Astrocyte of the spinal cord (primary cell): ENCODE measurements at places on chromosomes 12 and 14.

DNA sequence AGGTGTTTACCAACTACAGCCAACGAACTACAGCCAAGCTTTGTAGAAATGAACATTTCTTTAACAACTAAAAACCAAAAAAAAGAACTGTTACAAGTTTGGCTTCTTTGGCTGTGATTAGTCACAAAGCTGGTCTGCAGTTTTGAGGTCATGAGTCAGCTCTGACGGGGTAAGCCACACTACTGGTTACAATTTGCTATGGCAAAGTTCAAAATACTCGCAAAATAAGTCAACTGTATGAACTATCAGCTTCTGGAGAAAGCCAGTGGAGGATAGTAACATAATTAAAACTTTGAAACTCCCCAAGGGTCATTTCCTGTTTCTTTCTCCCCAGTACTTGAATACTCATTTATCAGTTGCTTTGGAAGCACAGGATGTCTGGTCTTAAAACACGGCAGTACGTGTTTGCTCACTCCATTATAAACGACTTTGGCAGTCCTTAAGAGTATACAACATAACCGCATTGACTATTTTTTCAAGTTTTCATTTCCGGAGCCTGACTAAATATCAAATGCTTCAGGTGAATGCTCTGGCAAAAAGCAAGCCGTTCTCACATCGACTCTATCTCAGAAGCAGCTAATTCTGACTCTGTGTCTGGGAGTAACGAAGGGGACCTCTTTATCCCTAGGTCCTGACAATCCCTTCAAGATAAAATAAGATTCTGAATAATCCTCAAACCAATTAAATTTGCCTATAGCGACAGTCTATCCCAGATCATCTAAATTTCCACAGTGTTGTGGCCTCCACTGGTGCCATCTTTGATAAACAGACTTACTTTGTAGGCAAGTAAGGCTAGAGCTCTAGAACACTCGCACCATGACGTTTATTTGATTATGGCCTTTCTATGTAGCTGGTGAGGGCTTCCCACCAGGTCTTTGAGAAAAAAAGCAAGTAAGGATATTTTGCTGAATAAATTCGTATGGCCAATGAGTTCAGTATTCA is 10.6 kb downstream of the PHLDA1 start:
- DNase-seq = peak; percentile 99

GRCh38 chr12:69896653-69897381 is 71.8 kb downstream of the MYRFL start:
- DNase-seq = peak; percentile 47

DNA sequence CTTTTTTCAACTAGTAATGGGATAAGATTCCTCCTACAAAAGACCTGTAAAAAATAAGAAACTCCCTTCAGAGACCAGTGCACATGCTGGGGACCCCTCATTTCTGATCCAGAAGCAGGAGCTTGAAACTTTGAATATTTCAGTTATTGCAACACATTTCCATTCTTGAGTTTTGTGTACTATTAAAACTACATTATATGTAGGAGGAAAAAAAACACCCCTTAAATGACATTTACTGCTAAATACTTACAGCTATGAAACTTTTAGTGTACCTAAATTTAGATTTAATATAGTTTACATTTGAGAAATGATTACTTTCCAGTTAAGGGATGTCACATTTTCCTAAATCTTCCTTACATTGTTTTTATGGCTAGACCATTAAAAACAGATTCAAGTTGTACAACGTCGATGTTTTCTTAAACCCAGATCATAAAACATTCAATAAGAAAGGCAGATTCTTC is 4.1 kb downstream of the LRIG3 start:
- DNase-seq = no peak

DNA sequence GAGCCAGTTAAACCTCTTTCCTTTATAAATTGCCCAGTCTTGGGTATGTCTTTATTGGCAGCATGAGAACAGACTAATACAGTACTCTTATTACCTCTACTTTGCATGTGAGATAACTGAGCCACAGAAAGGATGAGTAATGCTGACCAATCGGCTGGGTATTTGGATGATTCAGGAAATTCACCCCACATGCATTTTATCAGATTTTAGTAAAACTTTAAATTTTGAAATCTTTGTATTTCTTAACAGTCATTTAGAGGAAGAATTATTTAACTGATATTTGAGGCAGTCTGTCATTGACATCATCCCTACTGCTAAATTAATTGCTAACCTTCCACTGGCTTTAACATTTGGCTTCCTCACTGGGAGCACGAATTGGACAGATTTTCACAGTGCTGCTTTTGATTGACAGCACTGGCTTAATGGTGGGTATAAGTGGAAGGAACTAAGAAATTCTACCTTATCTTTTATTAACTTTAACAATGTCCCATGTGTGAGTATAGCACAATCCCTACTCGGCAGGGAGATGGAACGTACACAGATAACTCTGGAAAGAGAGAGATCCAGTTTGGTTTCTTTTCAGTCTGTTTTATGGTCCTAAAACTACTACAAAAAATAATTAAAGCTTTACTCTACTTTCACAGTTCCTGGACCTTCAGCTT is 261.0 kb downstream of the DACT1 start:
- DNase-seq = peak; percentile 92

GRCh38 chr12:127257366-127257935 is 1009.5 kb upstream of the TMEM132C start:
- peak; percentile 39 for DNase-seq

GRCh38 chr12:121626853-121627640 is 717 bp downstream of the ORAI1 start:
- DNase-seq = peak; percentile 76

DNA sequence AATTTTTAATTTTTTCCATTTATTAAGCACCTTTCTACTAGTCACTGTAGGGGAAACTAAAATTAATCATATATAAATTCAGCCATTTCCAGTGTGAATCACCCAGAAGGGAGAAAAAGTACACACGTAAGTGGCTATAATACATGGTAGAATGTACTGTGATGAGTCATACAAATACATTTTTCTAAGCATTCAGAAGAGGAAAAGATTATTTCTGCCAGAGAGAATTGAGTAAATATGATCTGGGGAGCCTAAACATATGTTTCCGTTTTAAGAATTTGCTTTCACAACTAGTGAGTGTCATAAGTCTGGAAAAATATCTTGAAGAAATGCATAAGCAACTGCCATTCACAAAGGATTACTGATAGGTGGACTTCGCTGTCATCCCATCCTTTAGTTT is 102.8 kb downstream of the TGFB3 start:
- peak; percentile 89 for DNase-seq

GRCh38 chr14:70022771-70023445 is 143.7 kb downstream of the SMOC1 start:
- DNase-seq = no peak

DNA sequence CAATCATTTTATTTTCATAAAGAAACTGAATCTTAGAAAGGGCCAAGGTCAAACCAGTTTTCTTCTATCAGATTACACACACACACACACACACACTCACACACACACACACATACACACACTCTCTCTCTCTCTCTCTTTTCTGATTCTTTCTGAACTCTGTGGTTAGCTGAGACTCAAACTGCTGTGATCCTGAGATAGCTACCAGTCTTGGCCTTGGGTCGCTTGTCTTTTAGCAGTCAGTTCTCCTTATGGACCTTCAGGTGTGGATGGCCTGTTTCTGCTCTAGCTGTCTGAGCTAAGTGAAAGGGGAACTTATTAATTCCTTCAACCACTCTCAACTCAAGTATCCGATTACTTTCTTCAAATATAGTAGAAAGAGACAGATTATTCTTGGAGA is 145.1 kb downstream of the GRIP1 start:
- no peak for DNase-seq

- DNase-seq = no peak
Observed at GRCh38 chr12:38350342-38351174, 34.0 kb downstream of the ALG10B start.

DNA sequence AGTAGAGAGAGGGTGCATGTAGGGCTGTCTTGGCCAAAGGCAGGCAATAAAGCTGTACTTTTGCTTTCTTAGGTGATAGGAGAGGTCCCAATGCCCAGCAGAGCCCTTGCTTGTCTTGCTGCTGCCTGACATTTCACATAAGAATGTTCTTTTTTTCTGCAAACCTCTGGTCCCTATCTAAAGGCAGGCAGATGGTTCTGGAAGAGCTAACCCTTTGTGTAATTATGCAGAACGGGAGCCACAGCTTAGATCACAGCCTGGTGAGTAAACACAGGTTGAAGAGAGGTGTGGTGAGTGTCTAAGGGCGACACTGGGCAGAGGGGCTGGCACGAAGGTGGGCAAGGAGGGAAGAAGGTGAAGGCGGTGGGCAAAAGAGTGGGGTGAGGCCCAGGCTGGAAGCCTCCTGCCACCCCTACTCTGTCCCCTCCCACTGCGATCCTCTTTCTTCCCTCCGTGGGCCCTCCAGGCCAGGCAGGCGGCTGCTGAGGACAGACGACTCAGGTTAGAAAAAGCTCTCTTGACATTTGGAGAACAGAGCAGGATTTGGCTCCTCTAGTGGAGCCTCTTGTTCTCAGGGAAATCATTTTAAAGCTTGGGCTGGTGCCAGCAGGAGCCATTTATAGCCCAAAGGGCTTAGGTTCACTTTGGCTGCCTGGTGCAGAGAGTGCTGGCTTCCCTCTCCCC is 42.8 kb downstream of the PRMT8 start:
- no peak for DNase-seq

- no peak for DNase-seq
Observed at GRCh38 chr12:16136219-16136988, 141.1 kb downstream of the SLC15A5 start.
